ENCODE measurements at places on chromosomes 12 and 14.

DNA sequence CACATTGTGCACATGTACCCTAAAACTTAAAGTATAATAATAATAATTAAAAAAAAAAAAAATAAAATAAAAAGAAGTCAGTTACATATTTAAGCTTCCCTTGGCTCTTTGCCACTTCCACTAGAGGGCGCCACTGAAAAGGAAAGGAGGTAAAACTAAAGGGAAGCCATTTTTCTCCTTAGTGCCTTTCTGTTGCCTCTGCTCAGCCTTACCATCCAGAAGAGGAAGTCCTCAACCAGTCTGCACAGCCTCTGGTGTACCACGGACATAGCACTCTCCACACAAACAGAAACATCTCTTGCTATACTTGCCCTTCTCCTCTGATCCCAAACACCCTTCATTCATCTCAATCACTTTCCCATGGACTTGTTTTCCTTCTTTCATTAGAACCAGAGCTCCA, 169.0 kb upstream of the EEA1 start:
- peak; percentile 36 for DNase-seq

- DNase-seq, result no peak
Observed at GRCh38 chr14:105866841-105867321, 340.5 kb downstream of the TMEM121 start.

DNA sequence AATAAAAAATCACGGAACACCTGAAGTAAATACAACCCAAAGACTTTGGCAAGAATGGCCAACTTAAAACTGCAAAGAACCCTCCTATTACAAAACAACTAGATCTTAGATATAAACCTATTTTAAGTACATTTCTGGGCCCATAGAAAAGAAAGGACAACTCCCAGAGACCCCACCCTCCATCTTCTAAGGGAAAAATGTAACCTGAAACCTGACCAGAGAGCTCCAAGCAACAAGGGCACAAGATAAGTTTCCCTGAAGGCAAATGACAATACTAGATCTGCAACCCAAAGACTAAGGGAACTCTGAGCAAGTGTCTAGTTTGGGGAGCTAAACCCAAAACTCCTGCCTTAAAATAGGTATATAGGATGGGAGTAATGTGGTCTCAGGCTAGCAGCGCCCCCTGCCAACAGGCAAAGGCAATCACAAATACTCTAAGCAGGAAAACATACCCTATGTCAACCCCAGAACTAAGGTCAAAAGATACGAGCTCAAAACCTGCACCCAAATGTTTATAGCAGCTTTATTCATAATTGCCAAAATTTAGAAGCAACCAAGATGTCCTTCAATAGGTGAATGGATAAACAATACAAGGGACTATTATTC, 218.9 kb downstream of the ITPR2 start:
- DNase-seq, result no peak

GRCh38 chr12:20507056-20507455, 138.7 kb downstream of the PDE3A start:
- no peak for DNase-seq

GRCh38 chr14:104115131-104115600, 23.2 kb upstream of the KIF26A start:
- DNase-seq, result no peak

GRCh38 chr12:121227294-121227693, 17.4 kb downstream of the P2RX4 start:
- no peak for DNase-seq

DNA sequence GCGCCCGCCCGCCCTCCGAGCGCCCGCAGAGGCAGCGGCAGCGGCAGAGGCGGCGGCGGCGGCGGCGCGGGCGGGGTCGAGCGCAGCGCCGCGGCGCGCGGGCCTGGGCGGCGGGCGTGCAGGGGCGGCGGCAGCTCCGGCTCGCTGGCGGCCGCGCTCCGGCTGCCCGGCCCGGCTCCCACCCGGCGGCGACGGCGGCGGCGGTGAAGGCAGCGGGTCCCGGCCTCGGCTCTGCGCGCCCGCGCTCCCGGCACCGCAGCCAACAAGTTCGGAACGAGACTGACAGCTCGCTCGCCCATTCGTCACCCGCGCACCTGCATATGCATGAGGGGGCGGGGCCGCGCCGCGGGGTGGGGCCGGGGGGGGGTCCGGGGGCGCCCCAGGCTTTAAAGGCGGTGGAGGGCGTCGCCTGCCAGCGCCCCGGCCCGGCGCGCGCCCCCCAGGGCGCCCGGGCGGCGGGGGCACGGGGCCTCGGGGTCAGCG, at the start of gene JAG2:
TSS of gene JAG2 (minus strand) at position 281 of the 483 bp plus-strand sequence. CDS start 356 bp downstream, outside the sequence.
- no peak for DNase-seq

Data from activated naive CD4-positive, alpha-beta T cell (primary cell).